ENCODE measurements at places on chromosomes 5 and 9.

DNA sequence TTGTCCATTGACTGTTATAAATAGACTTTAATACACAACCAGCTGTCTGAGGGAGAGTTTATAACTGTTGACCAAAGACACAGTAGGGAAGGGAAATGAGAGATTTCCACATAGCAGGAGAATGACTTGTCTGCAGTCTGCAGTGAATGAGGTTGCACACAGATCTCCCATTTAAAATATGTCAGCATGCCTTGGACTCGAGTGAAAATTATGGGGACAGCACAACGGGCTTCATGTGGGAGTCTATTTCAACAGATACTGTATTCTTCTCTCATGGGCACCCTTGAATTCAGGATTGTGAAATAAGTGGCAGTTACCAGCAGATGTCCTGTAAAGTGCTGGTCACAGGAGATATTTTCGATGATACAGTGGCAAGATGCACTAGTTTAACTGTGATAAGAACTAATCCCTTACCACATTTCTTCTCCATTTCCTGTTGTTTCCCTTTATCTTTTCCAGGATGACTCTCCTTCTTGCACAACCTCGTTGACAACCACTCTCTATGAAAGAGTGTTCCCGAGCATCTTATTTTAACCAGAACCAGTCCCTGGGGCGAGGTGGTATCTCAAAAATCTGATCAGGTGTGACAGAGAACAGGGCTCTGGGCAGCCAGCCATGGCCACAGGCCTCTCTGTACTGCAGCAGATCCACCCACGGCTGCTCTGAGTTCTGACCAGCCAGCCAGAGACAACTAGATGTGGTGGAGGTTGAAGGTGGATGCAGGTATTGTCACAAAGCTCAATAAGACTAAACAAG, 51.5 kb upstream of the MAP3K1 start:
- peak; percentile 77 for DNase-seq

GRCh38 chr5:130286971-130287370, 382.7 kb downstream of the CHSY3 start:
- DNase-seq: no peak

DNA sequence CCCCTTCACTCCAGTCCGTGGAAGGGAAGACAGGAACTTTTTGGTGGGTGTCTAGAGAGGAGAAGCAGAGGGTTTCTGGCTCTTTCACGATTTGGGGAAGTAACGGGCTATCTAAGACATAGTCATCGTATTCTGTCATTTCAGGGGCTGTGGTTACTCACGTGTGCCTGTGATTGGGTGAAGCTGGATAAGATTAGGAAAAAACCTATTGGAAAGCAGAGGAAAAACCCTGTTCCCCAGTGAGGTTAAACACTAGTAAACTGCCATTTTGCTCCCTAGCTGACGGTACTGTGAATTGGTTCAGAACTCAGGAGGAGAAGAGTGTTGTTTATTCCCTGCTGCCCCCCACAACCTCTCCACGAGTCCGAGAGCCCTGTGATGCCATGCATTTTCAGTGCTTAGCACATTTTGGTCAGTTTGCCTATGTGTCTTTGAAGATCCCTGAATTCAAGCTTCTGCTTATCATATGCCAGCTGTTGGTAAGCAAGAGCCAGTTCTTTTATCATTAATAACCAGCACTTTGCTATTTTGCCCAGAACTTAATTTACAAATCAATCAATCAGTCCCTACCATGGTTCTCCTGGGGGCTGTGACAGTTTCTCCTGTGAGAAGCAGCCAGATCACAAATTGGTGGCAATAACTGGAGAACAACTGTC, 45.1 kb upstream of the ROR2 start:
- DNase-seq: no peak

- DNase-seq: peak; percentile 2
These were observed 26.6 kb upstream of the OR2K2 start for GRCh38 chr9:111356481-111357244.

- DNase-seq: peak; percentile 36
These were observed 70.8 kb downstream of the RAB24 start for GRCh38 chr5:177232761-177233160.

DNA sequence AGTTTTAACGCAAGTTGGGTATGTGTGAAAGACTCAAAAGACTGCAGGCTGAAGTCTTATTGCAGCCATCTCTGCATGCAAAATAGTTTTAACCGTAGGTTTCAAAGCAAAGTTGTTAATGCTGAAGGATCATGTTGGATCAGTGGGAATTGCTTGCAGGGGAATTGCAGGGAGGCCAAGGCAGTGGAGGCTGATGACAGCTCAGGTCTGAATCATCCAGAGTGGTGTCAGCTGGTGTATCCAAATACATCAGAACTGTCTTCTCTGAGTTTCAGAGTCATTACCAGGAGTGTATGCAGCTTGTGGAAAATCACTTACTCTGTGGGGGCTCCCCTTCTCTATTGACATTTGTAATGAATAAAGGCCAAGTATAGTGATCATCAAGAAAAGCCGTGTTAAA, 435.7 kb downstream of the SH3GL2 start:
- no peak for DNase-seq

DNA sequence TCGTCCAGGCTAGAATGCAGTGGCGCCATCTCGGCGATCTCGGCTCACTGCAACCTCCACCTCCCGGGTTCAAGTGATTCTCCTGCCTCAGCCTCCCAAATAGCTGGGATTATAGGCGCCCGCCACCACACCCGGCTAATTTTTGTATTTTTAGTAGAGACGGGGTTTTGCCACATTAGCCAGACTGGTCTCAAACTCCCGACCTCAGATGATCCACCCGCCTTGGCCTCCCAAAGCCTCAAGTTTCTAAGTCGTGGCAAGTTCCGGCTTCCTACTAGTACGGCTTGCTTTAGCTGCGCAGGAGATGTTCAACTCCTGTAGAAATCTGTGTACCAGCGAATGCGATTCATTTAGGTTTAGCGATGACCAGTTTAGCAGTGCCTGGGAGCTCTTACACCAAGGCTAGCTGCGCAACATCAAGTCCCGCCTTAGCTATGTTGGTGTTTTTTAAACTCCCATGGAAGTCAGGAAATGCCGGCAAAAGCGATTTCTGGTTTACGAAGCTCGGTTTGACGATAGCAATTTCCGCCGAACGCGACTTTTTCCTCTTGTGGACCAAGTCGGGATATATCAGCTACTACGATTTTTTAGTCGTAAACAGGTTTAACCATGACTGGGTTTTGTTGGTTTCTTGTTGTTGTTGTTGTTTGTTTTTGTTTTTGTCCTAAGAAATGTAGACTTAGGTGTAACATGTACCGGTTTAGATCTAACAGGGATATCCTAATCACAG, 46.4 kb downstream of the ANXA2R start:
- no peak for DNase-seq

GRCh38 chr9:115686069-115686468, 467.5 kb upstream of the PAPPA start:
- no peak for DNase-seq

DNA sequence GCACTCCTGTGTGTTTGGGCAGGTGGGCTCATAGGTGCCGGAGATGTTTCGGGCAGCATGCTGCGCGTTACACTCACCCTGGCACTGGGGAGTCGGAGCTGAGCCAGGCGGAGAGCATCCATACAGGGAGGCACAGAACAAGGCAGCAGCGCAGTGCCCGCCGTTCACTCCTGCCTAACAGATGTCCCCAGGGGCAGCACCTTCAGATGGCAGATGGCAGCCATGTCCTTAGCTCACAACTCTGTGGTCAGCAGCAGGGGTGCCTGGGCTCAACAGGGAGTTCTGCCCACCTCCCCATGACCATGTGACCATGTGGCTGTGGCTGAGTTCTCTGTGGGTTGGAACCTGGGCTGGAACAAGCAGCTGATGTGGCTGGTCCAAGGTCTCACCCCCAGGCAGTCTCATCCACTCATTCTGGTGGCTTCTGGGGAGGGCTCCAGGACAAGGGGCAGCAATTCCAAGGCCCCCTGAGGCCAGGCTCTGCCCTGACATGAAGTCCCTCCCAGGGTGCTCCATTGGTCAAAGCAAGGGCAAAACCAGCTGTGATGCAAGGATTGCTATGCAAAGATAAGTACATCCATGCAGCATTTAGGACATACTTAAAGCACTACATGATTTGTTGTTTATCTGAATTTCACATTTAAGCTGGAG, 64.2 kb downstream of the MRPL36 start:
- no peak for DNase-seq

DNA sequence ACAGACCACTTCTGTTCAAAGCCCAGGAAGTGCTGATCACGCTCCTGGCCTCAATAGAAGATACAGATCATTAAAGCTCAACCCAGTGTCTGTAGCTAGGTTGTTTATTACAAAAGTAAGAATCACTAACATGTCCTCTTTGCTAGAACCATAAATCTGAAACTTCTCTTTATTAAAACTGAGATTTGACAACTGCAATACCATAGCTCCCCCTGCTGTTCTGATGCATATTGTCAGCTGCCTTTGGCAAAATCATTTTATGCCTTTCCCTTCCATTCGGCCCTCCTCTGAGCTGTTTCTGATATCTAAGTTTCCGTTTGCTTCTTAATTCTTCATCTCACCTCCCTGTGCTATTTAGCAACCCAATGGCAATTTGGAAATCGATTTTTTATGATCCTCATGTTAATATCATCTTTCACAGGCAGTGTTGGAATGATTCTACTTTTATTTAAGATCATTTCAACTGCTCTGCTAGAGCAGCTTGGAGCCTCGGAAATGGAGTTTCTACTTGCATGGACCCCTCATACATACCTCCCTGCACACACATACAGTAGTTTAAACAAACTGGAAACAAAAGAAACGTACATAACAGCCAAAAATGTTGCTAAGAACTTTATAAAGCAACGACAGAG, 998.8 kb downstream of the MAT2B start:
- peak; percentile 66 for DNase-seq

- DNase-seq: no peak
These were observed 2.7 kb upstream of the DCP2 start for GRCh38 chr5:112973904-112974303.

DNA sequence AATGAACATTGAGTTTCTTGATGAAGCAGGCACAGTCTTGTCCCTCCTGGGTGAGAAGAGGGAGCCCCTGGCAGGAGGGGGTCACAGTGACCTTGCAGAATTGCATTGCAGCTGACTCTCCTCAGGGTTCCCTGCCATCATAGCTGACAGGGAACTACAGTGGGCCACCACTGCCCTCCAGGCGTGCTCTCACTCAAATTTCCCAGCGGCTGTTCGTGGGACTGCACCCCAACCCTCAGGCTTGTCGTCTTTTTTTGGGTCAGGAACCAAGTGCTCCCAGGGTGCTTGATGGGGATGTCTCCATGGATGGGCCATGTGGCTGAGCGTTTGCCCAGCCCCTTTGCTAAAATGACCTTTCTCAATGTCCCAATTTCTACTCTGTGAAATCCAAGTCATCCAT, 215.8 kb downstream of the MELK start:
- no peak for DNase-seq

- peak; percentile 34 for DNase-seq
These were observed 593 bp downstream of the BRD3OS start for GRCh38 chr9:134025606-134026541.

- DNase-seq: no peak
These were observed 13.0 kb upstream of the GLIPR2 start for GRCh38 chr9:36123515-36123914.

GRCh38 chr9:127423476-127423933, 677 bp upstream of the ZNF79 start:
- no peak for DNase-seq

DNA sequence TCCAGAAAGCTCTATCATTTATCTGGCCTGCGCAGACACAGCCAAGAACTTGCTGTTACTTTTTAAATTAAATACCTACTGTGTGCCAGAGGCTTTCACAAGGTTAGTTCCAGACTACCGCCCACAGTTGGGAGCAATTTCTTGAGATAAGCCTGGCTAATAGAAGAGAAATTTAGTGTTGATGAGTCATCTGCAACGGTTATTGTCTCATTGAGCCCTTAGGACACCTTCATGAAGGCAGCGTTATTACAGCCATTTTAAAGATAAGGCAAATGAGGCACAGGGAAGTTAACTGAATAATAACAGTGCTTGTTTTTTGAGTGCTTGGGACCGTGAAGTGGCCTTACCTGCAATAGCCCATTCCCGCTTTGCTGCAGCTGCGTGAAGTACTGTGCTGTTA, 292.9 kb upstream of the MSX2 start:
- no peak for DNase-seq

GRCh38 chr5:160152287-160152686, 33.0 kb upstream of the PWWP2A start:
- no peak for DNase-seq

- DNase-seq: no peak
These were observed 348.7 kb downstream of the MAN2A1 start for GRCh38 chr5:110038297-110038997.

DNA sequence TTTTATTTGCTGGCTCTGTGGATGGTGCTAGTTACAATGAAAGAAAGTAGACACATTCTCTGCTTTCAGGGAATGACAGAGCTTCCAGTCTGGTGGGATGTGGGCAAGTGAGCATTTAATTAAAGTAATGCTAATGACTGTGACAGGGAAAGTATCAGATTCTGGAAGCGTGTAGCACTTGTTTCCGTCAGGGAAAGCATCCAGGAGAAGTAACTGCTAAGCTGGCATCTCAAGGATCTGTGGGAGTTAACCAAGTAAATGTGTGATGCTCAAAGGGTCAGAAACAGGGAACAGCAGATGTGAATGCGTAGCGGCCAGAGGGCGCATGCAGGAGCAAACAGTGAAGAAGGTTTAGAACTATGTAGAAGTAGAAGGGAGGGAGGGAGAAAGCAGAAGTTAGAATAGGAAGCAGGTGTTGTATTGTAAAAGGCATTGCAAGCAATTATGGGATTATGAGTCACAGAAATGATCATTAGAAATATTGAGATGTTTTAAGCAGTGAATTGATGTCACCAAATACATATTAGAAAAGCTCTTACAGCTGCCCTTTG, 12.2 kb downstream of the KLHL9 start:
- no peak for DNase-seq

- DNase-seq: peak; percentile 93
These were observed 750 bp upstream of the NPR2 start for GRCh38 chr9:35790385-35791296.

- DNase-seq: no peak
These were observed 91.4 kb downstream of the TSSK1B start for GRCh38 chr5:113343343-113343742.

All from cerebellar cortex (tissue), 1 donor.